ENCODE measurements at places on chromosomes 2 and 18.

- DNase-seq: no peak
- H3K27me3 ChIP-seq: peaks cover 6% of the 10 kb centered on the region
- no peak overlapping the region for H3K27ac ChIP-seq
- H3K36me3 ChIP-seq: no peaks in the 10 kb centered on the region
- H3K4me3 ChIP-seq: no peak overlapping the region
Measured at GRCh38 chr2:26534098-26534864, 56.4 kb upstream of the OTOF start.

- no peaks in the 10 kb centered on the region for H3K4me1 ChIP-seq
- no peak overlapping the region for H3K4me3 ChIP-seq
- no peak overlapping the region for H3K27ac ChIP-seq
- H3K36me3 ChIP-seq: no peaks in the 10 kb centered on the region
- DNase-seq: no peak
- peaks cover 6% of the 10 kb centered on the region for H3K27me3 ChIP-seq
Measured at GRCh38 chr2:109528811-109529501, 84.8 kb downstream of the SEPTIN10 start.

- DNase-seq: no peak
- H3K36me3 ChIP-seq: peaks cover 57% of the 10 kb centered on the region
- H3K4me3 ChIP-seq: no peak overlapping the region
Measured at GRCh38 chr2:171013851-171014250, 84.8 kb downstream of the GORASP2 start.

DNA sequence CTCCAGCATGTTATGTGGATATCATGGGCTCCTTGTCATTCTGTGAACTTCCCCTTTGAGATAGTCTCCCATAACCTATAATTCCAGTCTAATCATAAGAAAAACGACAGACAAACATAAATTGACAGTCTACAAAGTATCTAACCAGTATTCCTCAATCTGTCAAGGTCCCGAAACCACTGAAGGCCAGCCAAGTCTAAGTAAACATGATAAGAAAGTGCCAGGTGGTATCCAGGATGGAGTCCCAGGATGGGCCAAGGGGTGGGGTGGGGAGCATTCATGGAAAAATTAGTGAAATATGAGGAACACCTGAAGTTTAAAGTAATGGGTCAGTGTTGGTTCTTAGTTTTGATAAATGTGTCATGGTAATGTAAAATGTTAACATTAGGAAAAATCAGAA is 355.5 kb downstream of the DPP10 start:
- H3K4me3 ChIP-seq: no peak overlapping the region
- H3K4me1 ChIP-seq: no peaks in the 10 kb centered on the region
- H3K27ac ChIP-seq: no peak overlapping the region
- H3K27me3 ChIP-seq: no peaks in the 10 kb centered on the region

GRCh38 chr2:182565911-182566567 is 139.2 kb upstream of the PDE1A start:
- no peak overlapping the region for H3K4me3 ChIP-seq
- no peaks in the 10 kb centered on the region for H3K27me3 ChIP-seq
- no peak overlapping the region for H3K27ac ChIP-seq
- no peaks in the 10 kb centered on the region for H3K36me3 ChIP-seq
- H3K4me1 ChIP-seq: no peaks in the 10 kb centered on the region

DNA sequence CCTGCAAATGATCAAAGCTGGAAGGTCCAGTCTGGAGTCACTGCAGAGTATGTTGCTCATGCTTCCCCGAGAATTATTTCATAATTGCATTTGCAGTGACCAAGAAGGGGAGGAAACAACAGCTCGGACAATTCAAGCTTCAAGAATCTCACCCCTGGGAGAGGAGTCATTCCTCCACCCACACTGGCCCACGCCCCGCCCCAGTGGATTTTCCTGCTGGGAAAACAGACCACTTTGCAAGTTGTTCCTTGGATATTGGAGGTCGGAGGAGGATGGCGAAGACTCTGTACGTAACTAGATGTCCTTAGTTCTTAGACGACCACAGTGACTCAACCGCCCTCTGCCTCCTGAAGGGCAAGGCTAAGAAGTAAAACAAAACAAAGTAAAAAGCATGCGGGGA is 159.4 kb downstream of the TPO start:
- H3K27me3 ChIP-seq: peaks cover 7% of the 10 kb centered on the region
- no peaks in the 10 kb centered on the region for H3K4me1 ChIP-seq
- no peak overlapping the region for H3K27ac ChIP-seq
- H3K36me3 ChIP-seq: no peaks in the 10 kb centered on the region

- peak overlapping the region; percentile 39 for H3K27ac ChIP-seq
- H3K27me3 ChIP-seq: no peaks in the 10 kb centered on the region
- no peak for DNase-seq
- peaks cover 76% of the 10 kb centered on the region for H3K4me1 ChIP-seq
- H3K4me3 ChIP-seq: peak overlapping the region; percentile 92
Measured at GRCh38 chr2:46540496-46541331, 61.3 kb downstream of the TMEM247 start.

GRCh38 chr2:128512379-128513115 is 193.9 kb upstream of the HS6ST1 start:
- H3K27me3 ChIP-seq: no peaks in the 10 kb centered on the region
- peaks cover 20% of the 10 kb centered on the region for H3K4me1 ChIP-seq

GRCh38 chr2:31294196-31294595 is 60.2 kb downstream of the EHD3 start:
- H3K4me1 ChIP-seq: peaks cover 8% of the 10 kb centered on the region
- no peak overlapping the region for H3K27ac ChIP-seq
- no peaks in the 10 kb centered on the region for H3K36me3 ChIP-seq
- H3K27me3 ChIP-seq: no peaks in the 10 kb centered on the region
- DNase-seq: no peak

- no peaks in the 10 kb centered on the region for H3K27me3 ChIP-seq
- no peak for DNase-seq
- no peaks in the 10 kb centered on the region for H3K36me3 ChIP-seq
- H3K4me3 ChIP-seq: no peak overlapping the region
- no peak overlapping the region for H3K27ac ChIP-seq
- H3K4me1 ChIP-seq: no peaks in the 10 kb centered on the region
Measured at GRCh38 chr2:2254206-2254605, 76.9 kb downstream of the MYT1L start.

GRCh38 chr2:89767572-89768435 is 1076.3 kb downstream of the RPIA start:
- peaks cover 40% of the 10 kb centered on the region for H3K27me3 ChIP-seq
- no peak overlapping the region for H3K27ac ChIP-seq
- no peak for DNase-seq
- H3K36me3 ChIP-seq: no peaks in the 10 kb centered on the region

- DNase-seq: no peak
- no peaks in the 10 kb centered on the region for H3K4me1 ChIP-seq
- no peak overlapping the region for H3K4me3 ChIP-seq
- H3K27me3 ChIP-seq: peaks cover 9% of the 10 kb centered on the region
- H3K36me3 ChIP-seq: no peaks in the 10 kb centered on the region
- no peak overlapping the region for H3K27ac ChIP-seq
Measured at GRCh38 chr2:53543083-53543482, 224.5 kb upstream of the CHAC2 start.

DNA sequence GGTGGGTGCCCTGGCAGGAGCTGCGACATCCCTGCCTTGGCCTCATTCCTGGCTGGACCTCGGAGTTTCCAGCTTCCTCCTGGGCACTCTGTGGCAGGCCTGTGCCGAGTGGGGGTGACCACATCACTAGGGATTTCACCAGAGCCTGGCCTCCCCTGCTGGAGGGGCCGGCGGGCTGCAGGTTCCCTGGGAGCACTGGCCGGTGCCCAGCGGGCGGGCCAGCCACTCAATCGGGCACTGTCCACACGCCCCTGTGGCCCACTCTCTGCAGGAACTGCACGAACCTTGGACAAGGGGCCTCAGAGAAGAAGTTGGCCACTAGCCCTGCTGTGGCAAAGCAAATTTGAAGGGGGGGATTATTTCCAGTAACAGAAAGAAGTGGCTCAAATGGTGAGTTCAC is 110.7 kb upstream of the APCDD1 start:
- no peak for DNase-seq
- H3K27ac ChIP-seq: no peak overlapping the region
- H3K27me3 ChIP-seq: no peaks in the 10 kb centered on the region
- H3K4me3 ChIP-seq: no peak overlapping the region

DNA sequence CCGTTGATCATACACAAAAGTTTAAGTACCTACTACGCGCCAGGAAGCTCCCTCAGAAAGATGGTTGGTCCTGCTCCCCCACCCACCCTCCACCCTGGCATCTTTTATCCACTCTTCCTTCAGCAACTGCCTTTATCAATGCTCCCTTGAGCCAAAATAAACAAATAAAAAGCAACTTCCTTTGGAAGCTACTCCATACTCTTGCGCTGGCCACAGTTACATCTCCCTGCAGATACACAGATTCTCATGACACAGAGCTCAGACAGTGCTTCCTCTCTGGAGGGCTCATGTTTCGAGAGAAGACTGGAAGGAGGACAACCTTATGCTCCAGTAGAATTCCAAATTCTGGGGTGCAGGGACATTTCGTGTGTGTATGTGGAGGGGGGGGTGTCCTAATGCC is 3.8 kb upstream of the STEAP3 start:
- no peak for DNase-seq
- H3K27ac ChIP-seq: no peak overlapping the region
- peaks cover 4% of the 10 kb centered on the region for H3K4me1 ChIP-seq
- no peaks in the 10 kb centered on the region for H3K36me3 ChIP-seq

DNA sequence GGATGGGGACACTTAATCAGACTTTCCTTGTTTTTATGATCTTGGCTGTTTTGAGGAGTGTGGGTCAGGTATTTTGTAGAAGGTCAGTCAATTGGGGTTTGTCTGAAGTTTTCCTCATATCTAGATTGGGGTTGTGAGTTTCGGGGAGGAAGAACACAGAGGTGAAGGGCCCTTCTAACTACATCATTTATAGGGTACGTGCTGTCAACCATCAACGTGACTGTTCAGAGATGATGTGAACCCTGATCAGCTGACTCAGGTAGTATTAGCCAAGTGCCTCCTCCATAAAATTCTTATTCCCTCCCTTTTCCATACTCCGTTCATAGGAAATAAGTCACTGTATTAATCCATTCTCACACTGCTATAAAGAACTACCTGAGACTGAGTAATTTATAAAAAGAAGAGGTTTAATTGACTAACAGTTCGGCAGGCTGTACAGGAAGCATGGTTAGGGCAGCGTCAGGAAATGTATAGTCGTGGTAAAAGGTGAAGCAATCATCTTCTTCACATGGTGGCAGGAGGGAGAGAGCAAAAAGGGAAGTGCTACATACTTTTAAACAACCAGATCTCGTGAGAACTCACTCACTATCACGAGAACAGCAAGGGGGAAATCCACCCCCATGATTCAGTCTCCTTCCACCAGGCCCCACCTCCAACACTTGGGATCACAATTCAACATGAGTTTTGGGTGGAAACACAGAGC is 547.1 kb upstream of the LINC00305 start:
- no peak overlapping the region for H3K4me3 ChIP-seq
- peak overlapping the region; percentile 56 for H3K27ac ChIP-seq
- H3K36me3 ChIP-seq: no peaks in the 10 kb centered on the region
- H3K27me3 ChIP-seq: no peaks in the 10 kb centered on the region

DNA sequence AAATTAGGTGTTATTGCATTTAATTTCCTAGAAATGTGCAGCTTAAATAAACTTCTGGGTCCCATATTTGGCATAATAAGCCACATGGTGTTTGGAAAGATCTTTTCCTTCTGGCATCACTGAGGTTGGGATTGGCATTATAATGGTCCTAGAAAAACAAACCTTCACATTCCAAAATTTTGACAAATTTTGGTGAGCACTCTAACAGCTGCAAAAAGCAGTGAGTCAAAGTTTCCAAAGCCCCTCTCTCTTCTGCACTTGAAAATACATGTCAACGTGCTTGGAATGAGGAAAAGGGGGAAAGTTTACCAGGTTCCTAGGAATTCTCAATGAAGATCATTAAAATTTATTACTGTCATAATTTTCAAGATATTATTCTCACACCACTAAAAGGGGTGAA is 77.8 kb upstream of the STK17B start:
- H3K4me1 ChIP-seq: peaks cover 81% of the 10 kb centered on the region
- no peak for DNase-seq
- peak overlapping the region; percentile 91 for H3K27ac ChIP-seq
- no peaks in the 10 kb centered on the region for H3K27me3 ChIP-seq
- no peak overlapping the region for H3K4me3 ChIP-seq

- no peak for DNase-seq
- no peak overlapping the region for H3K4me3 ChIP-seq
- H3K27me3 ChIP-seq: no peaks in the 10 kb centered on the region
- no peaks in the 10 kb centered on the region for H3K36me3 ChIP-seq
- no peaks in the 10 kb centered on the region for H3K4me1 ChIP-seq
Measured at GRCh38 chr2:230676546-230676945, 36.1 kb upstream of the CAB39 start.

DNA sequence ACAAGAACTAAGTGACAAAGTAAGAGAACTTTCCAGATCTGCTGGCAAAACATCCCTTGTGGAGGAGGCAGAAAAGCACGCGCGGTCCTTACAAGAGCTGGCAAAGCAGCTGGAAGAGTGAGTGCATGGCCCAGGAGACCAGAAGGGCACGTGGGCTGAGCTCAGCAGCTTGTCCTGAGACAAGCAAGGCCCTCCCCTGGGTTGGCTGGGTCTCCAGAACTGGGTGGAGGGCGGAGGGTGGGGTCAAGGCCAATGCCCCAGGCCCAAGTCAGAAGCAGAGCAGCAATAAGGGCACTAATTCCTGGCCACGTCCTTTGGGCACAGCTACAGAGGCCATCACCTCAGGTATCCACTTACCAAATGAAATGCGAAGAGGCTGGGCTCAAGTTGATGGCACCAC is 110.6 kb upstream of the TTC39C start:
- H3K36me3 ChIP-seq: no peaks in the 10 kb centered on the region
- no peak overlapping the region for H3K4me3 ChIP-seq
- DNase-seq: no peak
- no peak overlapping the region for H3K27ac ChIP-seq
- H3K27me3 ChIP-seq: no peaks in the 10 kb centered on the region
- H3K4me1 ChIP-seq: peaks cover 3% of the 10 kb centered on the region

- H3K27me3 ChIP-seq: no peaks in the 10 kb centered on the region
- H3K4me3 ChIP-seq: no peak overlapping the region
- no peak for DNase-seq
- no peaks in the 10 kb centered on the region for H3K4me1 ChIP-seq
- peaks cover 12% of the 10 kb centered on the region for H3K36me3 ChIP-seq
Measured at GRCh38 chr2:222561817-222562645, 93.9 kb downstream of the FARSB start.

DNA sequence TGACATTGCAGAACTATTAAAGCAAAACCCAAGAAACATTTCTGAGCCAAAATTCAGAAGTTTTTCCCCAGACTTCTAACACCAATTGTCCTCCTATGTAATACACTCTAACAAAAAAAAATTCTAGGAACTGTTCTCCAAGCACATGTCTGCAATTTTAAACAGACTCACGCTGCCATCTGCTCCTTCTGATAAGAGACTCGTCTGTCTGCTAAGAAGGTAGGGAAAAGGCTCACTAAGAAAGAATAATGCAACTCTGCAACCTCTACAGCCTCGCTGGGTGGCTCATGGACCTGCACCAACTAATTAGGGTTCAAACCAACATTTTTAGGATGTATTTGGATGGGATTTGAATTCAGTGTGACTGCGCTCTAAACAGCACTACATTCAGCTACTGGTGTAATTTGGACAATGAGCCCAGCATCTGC is 366.5 kb downstream of the DSC3 start:
- H3K36me3 ChIP-seq: no peaks in the 10 kb centered on the region
- no peaks in the 10 kb centered on the region for H3K27me3 ChIP-seq
- H3K4me3 ChIP-seq: no peak overlapping the region
- no peak overlapping the region for H3K27ac ChIP-seq
- DNase-seq: no peak
- no peaks in the 10 kb centered on the region for H3K4me1 ChIP-seq

GRCh38 chr18:24270358-24270936 is 127.2 kb downstream of the OSBPL1A start:
- no peak overlapping the region for H3K4me3 ChIP-seq
- DNase-seq: no peak
- peaks cover 11% of the 10 kb centered on the region for H3K4me1 ChIP-seq
- H3K27me3 ChIP-seq: peaks cover 41% of the 10 kb centered on the region
- no peak overlapping the region for H3K27ac ChIP-seq
- no peaks in the 10 kb centered on the region for H3K36me3 ChIP-seq

All from activated B cell treated with CpG ODN at 0.5 μM for 24 hours (primary cell).